ENCODE measurements at places on chromosomes 2 and 18. TPM values are rescaled to one million over a fixed set of nuclear protein-coding genes. Genes with fewer than 3 reads are reported as not detected.

The TFPI gene
- 58.2 TPM for total RNA-seq

The AGAP1 gene
- 17.2 TPM for total RNA-seq

The SERPINB3 gene
- total RNA-seq, result not detected

The CXCR2 gene
- total RNA-seq, result 0.35 TPM

The CD8B2 gene
- not detected for total RNA-seq

The SPHKAP gene
- 23.5 TPM for total RNA-seq

The LIMS4 gene
- total RNA-seq, result 2.9 TPM

- H3K36me3 ChIP-seq, result no peaks in the 10 kb centered on the region
- peaks cover 29% of the 10 kb centered on the region for H3K4me1 ChIP-seq
- H3K27me3 ChIP-seq, result no peaks in the 10 kb centered on the region
- no peak overlapping the region for H3K4me3 ChIP-seq
- DNase-seq, result no peak
Measured at GRCh38 chr2:196407675-196408264, 231.7 kb upstream of the CCDC150 start.

- no peaks in the 10 kb centered on the region for H3K27me3 ChIP-seq
- H3K4me1 ChIP-seq, result no peaks in the 10 kb centered on the region
- DNase-seq, result no peak
- no peak overlapping the region for H3K4me3 ChIP-seq
- H3K27ac ChIP-seq, result no peak overlapping the region
Measured at GRCh38 chr2:138201286-138201685, 237.0 kb downstream of the HNMT start.

GRCh38 chr2:193518041-193518817 lies 1323.5 kb upstream of the TMEFF2 start:
- H3K36me3 ChIP-seq, result no peaks in the 10 kb centered on the region
- H3K27ac ChIP-seq, result no peak overlapping the region
- no peaks in the 10 kb centered on the region for H3K4me1 ChIP-seq
- H3K27me3 ChIP-seq, result no peaks in the 10 kb centered on the region
- H3K4me3 ChIP-seq, result no peak overlapping the region

DNA sequence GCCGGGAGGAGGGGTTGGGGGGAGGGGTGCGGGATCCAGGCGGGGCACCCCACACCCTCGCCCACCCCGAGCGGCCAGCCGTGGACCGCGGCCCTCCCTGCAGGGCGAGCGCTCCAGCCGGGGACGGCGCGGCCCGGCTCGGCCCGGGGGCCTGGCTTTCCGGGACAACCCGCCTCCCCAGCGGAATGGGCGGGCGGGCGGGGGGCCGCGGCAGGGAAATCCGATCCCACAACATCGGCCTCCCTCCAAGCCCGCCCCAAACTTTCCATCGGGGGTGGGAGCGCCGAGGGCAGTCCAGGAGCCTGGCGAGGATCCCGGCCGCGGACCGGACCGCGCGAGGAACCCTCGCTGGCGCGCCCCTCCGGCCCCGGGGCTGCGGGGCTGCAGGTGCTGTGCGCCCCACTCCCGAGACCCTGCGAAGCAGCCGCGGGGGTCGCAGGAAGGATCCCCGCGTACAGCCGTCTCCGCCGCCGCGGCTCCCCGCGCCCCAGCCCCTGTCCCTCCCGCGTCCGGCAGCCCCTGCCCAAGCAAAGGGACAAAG lies 529 bp downstream of the SEMA4C start:
- peak overlapping the region; percentile 91 for H3K4me3 ChIP-seq
- H3K27me3 ChIP-seq, result no peaks in the 10 kb centered on the region
- no peaks in the 10 kb centered on the region for H3K4me1 ChIP-seq
- peak; percentile 84 for DNase-seq
- peak overlapping the region; percentile 98 for H3K27ac ChIP-seq
- peaks cover 26% of the 10 kb centered on the region for H3K36me3 ChIP-seq

- no peaks in the 10 kb centered on the region for H3K27me3 ChIP-seq
- H3K4me1 ChIP-seq, result no peaks in the 10 kb centered on the region
- H3K36me3 ChIP-seq, result no peaks in the 10 kb centered on the region
- no peak overlapping the region for H3K4me3 ChIP-seq
- no peak for DNase-seq
Measured at GRCh38 chr18:37659906-37660305, 94.3 kb upstream of the CELF4 start.

- H3K27me3 ChIP-seq, result no peaks in the 10 kb centered on the region
- H3K4me1 ChIP-seq, result no peaks in the 10 kb centered on the region
- H3K36me3 ChIP-seq, result no peaks in the 10 kb centered on the region
- no peak overlapping the region for H3K27ac ChIP-seq
- no peak overlapping the region for H3K4me3 ChIP-seq
Measured at GRCh38 chr2:187297801-187298200, 150.3 kb downstream of the CALCRL start.

- H3K27me3 ChIP-seq, result no peaks in the 10 kb centered on the region
- DNase-seq, result no peak
- no peak overlapping the region for H3K4me3 ChIP-seq
- no peak overlapping the region for H3K27ac ChIP-seq
- no peaks in the 10 kb centered on the region for H3K4me1 ChIP-seq
Measured at GRCh38 chr2:110858993-110859701, 126.8 kb downstream of the ACOXL start.
